ENCODE measurements at places on chromosomes 4 and X.

GRCh38 chrX:1164322-1165288 lies 47.8 kb downstream of the CRLF2 start:
- DNase-seq: no peak

GRCh38 chrX:48910926-48911411 lies 477 bp downstream of the SLC35A2 start:
- no peak for DNase-seq

- no peak for DNase-seq
Observed at GRCh38 chr4:3857269-3857926, 91.2 kb downstream of the ADRA2C start.

DNA sequence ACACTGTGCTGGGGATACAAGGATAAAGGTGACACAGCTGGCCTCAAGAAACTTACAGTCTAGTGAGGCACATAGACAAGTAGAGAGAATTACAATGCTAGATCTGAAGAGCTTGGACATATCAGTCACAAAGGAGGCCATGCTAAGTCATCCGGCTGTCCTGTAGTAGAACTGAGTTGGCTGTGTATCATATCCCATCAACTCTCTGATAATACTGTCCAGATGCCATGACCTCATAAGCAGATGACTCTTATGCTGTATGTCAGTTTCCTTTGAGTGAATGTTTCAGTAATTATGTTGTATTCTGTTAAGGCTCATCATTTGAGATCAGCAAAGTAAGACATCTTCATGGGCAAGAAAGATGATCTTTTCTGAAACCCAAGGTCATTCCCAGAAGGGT lies 442.9 kb downstream of the MID1IP1 start:
- DNase-seq: no peak

DNA sequence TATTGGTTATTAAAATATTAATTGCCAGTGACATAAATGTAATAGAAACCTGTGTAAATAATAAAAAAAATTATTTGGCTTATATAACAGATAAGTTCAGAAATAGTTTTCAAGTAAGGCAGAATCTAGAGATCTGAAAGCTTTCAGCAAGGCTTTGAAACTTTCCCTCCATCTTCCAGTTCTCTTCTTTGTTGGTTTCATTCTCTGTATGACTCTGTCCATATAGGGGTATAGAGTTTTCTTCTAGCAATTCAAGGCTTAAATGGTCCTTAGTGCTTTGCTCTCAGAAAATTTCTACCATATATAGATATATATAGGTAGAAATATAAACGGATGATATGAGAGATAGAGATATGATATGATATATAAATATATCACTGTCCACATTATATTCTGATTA lies 160.5 kb upstream of the GABRA2 start:
- DNase-seq: no peak

DNA sequence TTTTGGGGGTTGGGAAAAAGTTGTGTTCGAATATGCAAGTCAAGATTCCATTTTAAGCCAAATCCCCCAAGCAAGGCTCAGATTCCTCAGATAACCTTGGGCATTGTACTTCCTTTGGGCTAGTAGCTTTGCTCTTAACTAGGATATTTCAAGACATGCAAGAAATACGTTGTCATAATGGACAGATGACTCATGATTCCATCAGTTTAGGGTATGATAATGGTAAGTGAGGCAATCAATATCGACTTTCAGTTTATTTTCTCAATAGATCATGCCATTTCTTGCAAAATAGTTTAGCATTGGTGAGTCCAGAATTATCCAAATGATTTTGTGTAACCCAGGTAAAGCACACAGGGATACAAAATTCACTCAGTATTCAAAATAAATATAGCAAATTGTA lies 25.4 kb downstream of the CFAP299 start:
- DNase-seq: no peak

GRCh38 chr4:155906554-155907247 lies 3.2 kb downstream of the TDO2 start:
- DNase-seq: no peak

- no peak for DNase-seq
Observed at GRCh38 chrX:19040373-19040772, 56.5 kb upstream of the PHKA2 start.

DNA sequence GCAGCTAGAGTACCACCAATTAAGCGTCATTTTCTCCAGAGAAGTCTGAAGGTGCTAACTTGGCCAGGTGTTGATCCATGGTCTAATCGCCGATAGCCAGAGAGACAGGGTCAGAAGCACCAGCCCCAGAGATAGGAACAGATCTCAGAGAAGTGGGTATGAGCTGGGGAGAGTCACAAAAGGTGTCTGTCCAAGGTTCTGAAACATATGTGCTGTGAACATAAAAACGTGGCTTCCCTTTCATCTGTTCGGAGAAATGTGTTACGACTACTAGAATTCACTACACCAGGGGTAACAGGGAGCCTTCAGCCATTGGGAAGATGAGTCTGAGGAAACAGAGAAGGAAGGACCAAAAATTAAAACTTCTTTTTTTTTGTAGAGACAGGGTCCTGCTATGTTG lies 91.3 kb downstream of the FBXL5 start:
- DNase-seq: no peak

All from activated T-helper 2 cell treated with anti-CD3 and anti-CD28 coated beads, Interferon-gamma antibody, Interleukin-2, Interleukin-4, amounts not matched to agents 10 μg/mL and 5 μg/mL and 100 μg/mL, durations not matched to agents 14 hours and 24 hours and 36 hours (primary cell).